ENCODE measurements at places on chromosomes 3 and 15.

GRCh38 chr3:8775602-8776001, 6.2 kb upstream of the OXTR start:
- DNase-seq: no peak

DNA sequence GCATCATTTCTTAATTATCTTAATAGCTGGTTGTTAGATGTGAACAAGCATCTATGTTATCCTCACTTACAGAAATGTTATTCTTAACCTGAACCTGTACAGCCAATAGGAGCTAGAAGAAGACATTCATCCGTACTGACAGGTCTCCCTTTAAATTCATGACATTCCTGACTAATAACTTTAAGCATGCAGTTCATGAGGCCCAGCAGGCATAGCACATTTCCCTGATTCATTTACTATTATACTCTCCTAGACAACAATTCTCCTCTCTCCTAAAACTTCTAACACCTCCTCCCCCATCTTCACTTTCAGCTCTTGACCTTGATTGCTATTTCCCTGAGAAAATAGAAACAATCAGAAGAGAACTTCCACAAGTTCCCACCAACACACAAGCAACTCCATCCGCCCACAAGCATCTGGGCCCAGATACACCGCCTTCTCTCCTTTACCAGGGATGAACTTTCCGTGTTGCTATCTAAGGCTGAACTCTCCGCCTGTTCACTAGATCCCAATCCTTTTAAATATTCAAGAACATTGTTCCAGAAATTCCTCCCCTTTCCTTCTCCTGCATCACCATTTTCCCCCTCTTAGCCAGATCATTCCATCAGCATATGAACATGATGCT, 62.9 kb upstream of the SPRED1 start:
- DNase-seq: no peak

DNA sequence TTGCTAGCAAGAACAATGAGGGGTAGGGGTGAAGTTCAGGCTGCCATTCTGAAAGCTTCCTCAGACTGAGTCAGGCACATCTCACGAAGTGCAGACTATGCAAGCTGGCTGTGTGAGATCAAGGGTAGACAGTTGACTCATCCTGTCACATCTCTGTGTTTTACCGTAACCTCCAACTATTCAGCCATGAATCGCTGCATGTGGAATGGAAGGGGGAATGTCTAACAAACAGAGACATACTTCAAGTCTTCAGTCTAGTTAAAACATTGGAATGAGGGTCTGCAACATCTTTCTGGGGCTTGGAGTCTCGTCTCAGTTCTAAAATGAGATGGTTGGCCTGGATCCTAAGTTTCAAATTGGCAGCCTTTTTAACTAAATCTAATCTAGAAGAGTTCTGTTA, 25.9 kb downstream of the AGTR1 start:
- DNase-seq: no peak

DNA sequence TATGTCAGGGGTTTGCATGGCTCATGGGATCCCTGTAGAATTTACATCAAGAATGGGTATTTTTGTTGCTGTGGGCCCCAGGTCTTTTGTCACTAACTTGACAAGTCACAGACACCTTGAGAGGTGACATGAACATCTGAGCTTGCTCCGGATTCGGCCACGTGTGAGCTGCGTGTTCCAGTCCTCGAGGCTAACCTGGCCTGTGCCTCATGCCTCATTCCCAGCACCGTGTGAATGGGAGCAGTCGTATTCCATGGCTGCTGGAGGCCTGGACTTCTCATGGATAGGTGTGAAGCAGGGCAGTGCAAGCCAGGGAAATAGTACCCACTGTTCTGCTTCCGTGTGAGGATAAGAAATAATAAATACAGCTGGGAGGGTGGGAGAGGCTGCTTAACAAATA, 423.5 kb downstream of the OCA2 start:
- DNase-seq: no peak

GRCh38 chr15:49978121-49978520, 140.9 kb downstream of the ATP8B4 start:
- no peak for DNase-seq

DNA sequence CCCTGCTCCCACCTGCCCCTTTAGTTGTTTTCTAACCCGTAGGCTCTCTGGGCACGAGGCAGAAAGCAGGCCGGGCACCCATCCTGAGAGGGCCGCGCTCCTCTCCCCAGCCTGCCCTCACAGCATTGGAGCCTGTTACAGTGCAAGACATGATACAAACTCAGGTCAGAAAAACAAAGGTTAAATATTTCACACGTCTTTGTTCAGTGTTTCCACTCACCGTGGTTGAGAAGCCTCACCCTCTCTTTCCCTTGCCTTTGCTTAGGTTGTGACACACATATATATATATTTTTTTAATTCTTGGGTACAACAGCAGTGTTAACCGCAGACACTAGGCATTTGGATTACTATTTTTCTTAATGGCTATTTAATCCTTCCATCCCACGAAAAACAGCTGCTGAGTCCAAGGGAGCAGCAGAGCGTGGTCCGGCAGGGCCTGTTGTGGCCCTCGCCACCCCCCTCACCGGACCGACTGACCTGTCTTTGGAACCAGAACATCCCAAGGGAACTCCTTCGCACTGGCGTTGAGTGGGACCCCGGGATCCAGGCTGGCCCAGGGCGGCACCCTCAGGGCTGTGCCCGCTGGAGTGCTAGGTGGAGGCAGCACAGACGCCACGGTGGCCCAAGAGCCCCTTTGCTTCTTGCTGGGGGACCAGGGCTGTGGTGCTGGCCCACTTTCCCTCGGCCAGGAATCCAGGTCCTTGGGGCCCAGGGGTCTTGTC, 48.5 kb downstream of the PGPEP1L start:
- DNase-seq: no peak

DNA sequence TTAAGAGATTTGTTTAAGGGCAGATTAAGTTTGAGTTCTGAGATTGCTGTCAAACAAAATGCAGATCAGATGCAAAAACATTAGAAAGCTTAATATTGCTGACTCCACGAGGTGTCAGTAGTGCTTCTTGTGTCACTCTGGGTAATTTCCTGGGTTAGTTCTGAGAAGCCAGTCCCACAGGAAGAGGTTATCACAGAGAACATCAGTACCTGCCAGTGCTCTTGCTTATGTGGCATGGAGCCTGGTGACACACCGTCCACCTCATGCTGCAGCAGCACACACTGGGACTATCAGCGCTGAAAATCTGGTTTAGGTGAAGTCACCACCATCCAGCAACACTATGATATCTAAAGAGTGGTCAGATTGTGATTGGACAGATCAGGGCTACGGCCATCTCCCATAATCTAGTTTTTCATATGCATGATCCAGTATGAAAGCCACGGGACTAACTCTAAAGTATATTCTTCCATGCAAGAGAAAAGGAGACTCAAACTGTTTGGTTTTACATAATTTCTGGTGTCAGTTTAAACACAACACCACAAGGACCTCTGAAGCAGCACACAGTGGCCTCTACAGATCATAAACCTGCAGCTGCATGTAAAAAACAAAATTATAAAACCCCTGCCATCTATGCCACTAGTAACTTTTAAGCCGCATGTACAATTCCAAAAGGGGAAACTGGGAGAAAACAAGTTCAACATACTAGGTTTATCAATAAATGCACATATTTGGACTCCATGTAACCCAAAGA, 36.1 kb upstream of the MYO5C start:
- DNase-seq: peak; percentile 39

DNA sequence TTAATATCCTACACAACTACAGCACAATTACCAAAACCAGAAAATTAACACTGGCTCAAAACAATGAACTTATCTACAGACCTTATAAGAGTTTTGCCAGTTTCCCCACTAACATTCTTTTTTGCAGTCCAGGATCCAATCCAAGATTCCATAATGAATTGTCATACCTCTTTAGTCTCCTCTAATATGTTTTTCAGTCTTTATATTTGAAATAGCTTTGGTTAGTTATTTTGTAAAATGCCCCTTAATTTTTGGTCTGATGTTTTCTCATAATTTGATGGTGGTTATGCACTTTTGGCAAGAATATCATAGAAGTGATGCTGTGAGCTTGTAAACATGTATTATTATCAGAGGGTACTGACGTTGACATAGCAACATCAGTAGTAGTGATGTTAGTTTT, 124.3 kb downstream of the ISL2 start:
- DNase-seq: no peak

GRCh38 chr3:168094877-168095610, 680 bp downstream of the GOLIM4 start:
- DNase-seq: no peak

Measured in stimulated activated CD4-positive, alpha-beta T cell treated with anti-CD3 and anti-CD28 coated beads, TNF-alpha, amount 100 ng/mL, for 24 hours (primary cell).